ENCODE measurements at places on chromosomes 6 and 20. TPM values are rescaled to one million over a fixed set of nuclear protein-coding genes. Genes with fewer than 3 reads are reported as not detected.

DNA sequence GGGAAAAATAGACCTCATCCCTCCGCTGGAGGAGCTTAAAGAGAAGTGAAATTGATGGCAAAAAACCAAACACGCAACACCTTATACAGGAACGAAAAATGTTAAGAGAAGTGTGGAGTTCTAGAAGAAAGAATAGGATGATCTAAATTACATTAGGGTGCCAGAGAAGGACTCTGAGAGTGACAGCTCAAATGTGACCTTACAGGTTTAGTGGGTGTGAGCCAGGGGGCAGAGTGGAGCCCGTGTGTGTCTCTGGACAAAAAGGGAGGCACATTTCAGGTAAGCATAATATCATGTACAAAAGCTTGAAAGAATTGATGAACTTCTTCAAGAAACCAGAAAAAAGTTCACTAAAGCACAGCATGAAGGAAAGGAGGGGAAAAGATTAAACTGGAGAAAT lies 20.8 kb downstream of the HLA-DRA start:
- no peak for DNase-seq

DNA sequence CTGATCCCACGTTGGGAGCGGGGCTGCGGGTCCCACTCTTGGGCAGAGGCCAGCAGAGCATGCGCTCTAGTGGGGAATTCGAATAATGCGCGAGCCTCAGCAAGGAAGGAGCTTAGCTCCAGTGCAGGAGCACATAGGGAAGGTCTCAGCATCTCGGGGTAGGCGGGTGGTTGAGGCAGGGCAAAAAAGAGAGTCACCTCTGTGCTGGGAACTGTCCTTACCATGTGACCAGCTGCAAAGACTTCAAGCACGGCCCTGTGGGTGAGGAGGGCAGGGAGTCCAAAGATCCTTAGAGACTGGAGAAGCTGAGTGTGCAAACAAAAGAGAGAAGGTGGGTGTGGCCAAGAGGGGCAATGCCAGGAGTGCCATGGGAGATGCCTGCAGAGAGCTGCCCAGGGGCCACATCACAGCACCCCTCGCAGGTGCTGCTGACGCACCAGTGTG lies 79.2 kb upstream of the CD93 start:
- no peak for DNase-seq

- DNase-seq: no peak
Measured at GRCh38 chr6:33142501-33143070, 49.7 kb downstream of the COL11A2 start.

Gene NKX2-2
- total RNA-seq: not detected

GRCh38 chr6:31465185-31465536 lies 32.8 kb upstream of the MICB start:
- no peak for DNase-seq

DNA sequence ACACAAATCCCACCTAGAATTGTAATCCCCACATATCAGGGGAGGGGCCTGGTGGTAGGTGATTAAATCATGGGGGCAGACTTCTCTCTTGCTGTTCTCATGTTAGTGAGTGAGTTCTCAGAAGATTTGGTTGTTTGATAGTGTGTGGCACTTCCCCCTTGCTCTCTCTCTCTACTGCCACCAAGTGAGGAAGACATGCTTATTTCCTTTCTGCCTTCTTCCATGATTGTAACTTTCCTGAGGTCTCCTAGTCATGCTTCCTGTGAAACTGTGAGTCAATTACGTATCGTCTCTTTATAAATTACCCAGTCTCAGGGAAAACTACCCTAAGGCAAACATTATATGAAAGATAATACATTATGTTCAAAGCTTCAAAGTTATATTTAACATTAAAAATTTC lies 1297.5 kb upstream of the CITED2 start:
- DNase-seq: no peak

Gene IL20RA
- total RNA-seq: not detected
